NCI-H2029 (cell line): ENCODE measurements at places on chromosomes 7 and 10.

GRCh38 chr7:2330493-2330892 is 16.3 kb upstream of the SNX8 start:
- no peak for DNase-seq

DNA sequence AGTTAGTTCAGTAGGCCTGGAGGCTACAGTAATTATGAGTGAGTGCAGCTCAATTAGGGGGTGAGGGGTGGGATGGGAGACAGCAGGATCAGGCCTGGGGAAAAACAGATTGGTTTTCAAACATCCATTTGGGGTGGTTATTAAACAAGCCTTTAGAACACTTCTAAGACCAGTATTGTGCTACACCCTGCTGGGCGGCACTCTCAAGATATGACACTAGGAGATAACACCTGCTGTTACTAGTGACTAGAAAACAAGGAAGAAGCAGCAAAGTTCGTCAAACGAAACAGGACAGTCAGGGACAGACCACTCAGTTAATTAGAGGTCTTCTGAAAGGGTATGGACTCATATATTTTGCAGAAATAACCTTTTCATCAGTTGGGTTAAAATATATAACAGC is 353.6 kb downstream of the PTEN start:
- DNase-seq = no peak

- DNase-seq = no peak
These were observed 834.4 kb upstream of the MBL2 start for GRCh38 chr10:53606981-53607380.

GRCh38 chr10:70093335-70093944 is 39.2 kb downstream of the AIFM2 start:
- no peak for DNase-seq

DNA sequence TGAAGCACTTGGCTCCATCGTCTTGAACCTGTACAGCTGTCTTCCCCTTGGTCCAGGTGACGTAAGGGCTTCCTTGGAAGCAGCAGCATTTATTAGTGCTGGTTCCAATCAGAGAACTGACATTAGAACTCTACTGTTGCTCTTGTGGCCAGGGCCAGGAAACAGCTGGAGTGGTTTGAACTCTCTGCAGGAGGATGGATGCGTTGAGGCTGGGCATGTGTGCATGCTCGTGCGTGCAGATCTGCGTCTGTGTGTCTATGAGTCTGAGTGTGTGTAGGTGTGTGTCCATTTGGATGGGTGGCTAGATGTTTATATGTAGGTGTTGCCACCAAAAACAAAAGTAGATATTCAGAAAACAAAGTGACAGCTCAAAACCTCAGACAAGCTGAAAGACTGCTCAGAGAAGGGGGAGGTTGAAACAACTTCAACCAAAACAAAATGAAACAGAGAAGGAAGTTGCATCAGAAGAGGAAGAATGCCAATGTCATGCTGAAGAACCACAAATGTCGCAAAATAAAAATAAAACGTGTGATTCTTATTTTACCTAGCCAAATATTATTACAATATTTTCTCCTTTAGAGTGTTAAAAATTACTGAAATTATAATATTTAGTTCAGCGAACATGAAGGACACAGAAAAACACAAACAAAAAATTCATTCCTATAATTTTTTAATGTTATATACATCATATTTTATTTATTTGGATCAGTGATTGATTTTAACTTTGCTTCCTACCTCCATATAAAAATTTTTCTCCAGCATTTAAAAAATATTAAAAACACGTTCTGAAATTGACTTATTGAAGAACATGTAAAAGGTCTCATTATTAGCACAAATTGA is 96.1 kb upstream of the MKLN1 start:
- DNase-seq = no peak

DNA sequence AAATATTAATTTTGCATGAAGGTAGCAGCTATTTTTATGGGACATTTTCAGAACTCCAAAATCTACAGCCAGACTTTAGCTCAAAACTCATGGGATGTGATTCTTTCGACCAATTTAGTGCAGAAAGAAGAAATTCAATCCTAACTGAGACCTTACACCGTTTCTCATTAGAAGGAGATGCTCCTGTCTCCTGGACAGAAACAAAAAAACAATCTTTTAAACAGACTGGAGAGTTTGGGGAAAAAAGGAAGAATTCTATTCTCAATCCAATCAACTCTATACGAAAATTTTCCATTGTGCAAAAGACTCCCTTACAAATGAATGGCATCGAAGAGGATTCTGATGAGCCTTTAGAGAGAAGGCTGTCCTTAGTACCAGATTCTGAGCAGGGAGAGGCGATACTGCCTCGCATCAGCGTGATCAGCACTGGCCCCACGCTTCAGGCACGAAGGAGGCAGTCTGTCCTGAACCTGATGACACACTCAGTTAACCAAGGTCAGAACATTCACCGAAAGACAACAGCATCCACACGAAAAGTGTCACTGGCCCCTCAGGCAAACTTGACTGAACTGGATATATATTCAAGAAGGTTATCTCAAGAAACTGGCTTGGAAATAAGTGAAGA is 112.3 kb downstream of the CFTR start:
- DNase-seq = no peak

GRCh38 chr7:598899-599298 is 79.3 kb upstream of the PDGFA start:
- DNase-seq = no peak

DNA sequence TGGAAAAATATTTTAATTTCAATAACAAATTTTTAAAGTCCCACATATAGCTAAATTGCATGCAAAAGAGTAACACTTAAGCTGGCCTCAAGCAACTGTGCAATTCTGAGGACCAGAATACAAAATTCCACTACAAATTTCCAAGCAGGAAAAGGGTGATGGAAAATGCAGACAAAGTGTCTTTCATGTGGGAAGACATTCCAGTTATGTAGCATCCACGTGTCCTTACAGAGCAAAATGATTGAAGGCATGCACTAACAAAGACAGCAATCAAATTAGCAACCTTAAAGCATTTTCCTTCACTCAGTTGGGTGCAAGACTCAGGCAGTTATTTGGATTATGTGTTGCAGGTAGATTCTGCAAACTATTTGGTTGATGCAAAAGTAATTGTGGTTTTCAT is 203.7 kb downstream of the HERPUD2 start:
- no peak for DNase-seq

DNA sequence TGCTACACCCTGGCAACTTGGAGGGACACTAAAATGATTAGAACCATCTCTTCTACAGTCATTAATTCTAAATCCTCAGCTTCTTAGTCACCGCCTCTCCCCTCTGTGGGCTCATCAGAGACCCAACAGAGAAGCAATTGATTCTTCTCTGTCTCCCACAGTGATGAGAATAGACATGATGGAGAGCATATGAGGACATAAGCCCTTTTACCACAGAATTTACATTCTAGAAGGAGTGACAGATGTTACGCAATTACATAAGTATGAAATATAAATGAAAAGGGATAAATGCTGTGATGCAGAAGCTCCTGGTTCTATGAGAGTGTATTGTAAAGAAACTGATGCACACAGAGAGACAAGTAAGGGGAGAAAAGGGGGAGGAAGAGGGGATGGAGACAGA is 18.1 kb upstream of the ABCB5 start:
- no peak for DNase-seq

- DNase-seq = no peak
These were observed 68.9 kb upstream of the DNAAF5 start for GRCh38 chr7:657565-658119.

DNA sequence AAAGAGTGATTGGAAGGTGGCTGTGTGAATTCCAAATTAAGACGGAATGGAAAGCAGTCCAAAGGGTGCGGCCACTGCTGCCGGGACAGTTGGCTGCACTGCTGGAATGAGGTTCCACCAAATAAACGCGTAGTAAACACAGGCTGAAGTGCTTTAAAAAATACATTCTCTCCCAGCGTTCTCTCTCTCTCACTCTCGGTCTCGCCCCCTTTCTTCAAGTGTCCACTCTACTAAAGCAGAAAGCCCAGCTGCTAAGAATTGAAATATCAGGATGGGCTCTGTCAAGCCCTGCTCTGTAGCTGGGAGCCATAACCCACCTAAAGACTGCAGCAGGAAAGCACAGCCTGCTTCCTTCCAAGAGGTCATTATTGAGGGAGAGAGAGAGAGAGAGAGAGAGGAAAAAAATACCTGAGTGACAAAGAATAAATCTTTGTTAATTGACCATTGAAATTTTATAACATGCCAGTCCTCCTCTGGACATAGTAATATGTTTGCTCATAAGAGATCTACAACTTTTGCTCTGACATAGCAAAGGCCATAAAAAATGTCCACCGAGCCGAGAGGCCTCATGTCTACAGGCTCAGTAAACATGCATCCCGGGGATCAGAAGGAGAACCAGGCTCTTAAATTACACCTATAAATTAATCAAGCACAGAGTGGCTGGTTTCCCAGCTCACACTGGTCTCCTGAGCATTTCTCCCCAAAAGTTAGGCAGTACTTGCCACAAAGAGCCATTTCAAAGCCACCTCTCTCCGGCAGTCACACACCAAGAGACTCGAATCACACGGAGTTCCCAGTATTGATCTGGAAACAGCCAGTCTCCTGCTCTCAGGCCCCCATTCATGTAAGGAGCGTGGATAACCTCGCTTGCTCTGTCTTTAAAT is 72.8 kb downstream of the FGFR2 start:
- DNase-seq = no peak

DNA sequence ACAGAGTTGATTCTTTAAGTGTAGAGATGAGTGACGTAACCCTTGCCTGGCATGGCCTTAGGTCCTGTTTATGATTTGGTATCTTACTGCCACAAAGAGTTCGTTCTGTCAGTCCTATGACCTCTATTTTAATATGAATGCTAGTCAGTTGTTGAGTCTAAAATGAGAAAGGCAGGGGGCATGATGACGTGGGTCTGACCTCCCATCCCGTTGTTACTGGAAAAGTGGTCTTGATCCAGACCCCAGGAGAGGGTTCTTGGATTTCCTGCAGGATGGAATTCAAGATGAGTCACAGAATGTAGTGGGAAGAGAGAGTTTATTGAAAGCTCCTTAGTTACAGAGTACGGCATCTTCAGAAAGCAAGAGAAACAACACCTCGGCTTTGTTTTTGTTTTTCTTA is 317.0 kb upstream of the COBL start:
- no peak for DNase-seq

DNA sequence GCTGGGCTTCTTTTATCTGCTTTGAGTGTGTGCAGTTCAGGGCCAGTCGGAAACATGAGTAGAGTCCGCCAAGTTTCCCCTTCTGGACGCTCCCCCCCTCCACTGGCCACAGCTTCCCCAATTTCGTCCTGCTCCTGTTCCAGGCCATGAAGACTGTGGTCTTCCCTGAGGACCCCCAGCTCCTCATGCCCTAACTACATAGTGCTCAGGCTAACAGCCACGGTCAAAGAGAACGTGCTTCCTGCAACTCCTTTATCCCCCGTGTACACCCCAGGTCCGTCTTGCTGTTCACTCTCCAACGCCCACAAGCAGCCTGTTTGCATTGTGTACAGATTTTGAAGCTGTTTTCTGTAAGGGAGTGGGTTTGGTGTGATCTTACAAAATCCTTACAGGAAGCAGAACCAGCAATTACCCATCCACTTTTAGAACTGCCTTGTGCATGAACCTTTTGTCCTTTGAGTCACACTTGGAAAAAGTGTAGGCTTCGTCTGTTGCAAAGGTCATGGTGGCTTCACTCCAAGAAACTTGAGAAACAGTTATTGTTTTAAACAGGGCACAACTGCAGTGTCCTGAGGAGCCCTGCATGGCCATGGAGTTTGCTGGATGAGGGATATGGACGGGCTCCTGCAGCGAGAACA is 77.0 kb upstream of the FAM20C start:
- no peak for DNase-seq

DNA sequence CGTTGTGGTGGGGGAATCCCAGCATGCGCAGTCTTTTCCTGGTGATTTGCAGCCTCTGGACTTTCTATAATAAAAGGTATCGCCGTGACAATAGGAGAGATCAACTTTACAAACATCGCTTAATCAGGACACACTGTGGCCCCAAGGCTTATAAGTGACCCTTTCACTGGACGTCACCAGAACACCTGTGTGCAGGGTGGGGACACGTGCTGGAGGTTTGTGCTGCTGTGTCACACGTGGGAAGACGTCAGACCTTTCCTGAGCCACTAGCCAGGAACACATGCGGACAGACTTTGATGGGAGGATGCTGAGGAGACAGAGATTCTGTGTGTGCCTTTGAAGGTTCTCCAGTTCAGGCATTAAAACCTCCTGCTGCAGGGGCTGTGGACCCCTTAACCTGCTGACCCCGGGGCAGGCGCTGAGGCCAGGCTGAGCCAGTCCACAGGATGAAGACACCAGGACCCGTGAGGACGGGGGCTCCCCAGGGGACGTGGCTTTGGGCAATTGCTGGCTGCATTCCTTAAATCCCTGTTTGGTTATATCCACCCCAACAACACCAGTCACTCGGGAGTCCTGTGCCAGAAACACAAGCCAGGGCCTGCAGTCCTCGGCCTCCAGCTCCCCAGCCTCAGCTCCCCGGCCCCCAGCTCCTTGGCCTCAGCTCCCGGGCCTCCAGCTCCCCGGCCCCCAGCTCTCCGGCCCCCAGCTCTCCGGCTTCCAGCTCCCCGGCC is 183.4 kb downstream of the PTPRN2 start:
- DNase-seq = no peak

GRCh38 chr7:102291056-102291915 is 4.6 kb downstream of the SH2B2 start:
- DNase-seq = no peak

- DNase-seq = no peak
These were observed 123.2 kb downstream of the TACC2 start for GRCh38 chr10:122112021-122112616.

GRCh38 chr7:128997181-128997580 is 57.7 kb downstream of the TNPO3 start:
- DNase-seq = no peak

DNA sequence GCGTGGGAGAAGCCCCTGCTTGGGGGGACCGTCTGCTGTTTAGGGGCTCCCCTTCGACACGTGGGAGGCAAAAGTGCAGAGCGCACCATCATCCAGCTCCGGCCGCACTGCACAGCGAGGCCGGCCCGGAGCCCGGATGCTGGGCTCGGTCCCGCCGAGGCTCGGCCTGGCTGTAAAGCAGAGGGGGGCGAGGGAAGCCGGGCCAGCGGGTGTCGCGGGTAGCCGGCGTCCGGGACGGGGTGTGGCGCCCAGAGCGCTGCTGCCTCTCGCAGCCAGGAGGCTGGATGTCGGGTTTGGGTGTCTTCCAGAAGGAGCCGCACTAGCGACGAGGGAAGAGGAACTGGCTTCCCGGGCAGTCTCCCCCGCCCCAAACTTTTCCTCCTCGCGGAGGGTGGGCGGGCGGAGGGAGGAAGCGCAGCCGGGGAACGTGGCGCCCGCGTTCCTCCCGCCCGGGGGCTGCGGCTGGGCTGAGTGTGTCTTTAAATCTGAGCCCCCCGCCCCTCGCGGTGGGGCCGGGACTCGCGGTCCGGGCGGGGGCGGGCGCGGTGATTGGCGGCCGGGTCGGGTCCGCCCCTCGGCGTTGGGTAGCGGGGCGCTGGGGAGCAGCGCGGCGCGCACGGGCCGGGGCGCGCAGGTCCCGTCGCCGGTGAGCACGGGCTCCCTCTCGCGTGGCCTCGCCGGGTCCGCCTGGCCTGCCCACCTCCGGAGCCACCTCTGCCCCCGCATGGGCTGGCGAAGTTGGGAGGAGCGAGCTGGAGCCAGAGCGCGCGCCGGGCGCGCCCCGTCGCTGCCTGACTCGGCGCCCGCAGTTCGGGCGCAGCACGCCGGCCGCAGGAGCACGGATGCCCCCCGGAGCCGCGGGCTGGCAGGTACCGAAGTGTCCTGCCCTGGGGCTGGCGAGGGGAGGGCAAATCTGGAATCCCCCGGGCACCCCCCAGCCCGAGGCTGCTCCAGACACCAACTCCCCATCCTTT is at the start of gene PALD1:
Gene PALD1 (plus strand): TSS at position 577 of the 974 bp plus-strand sequence. CDS start 47,185 bp downstream, outside the sequence.
- DNase-seq = no peak
